Hematopoietic multipotent progenitor cell treated with erythropoietin and hydrocortisone succinate and interleukin-3 and kit ligand, for 4 days (in vitro differentiated cells): ENCODE measurements at places on chromosomes 5 and 9.

- DNase-seq, result no peak
Observed at GRCh38 chr5:168346417-168346816, 55.0 kb downstream of the WWC1 start.

DNA sequence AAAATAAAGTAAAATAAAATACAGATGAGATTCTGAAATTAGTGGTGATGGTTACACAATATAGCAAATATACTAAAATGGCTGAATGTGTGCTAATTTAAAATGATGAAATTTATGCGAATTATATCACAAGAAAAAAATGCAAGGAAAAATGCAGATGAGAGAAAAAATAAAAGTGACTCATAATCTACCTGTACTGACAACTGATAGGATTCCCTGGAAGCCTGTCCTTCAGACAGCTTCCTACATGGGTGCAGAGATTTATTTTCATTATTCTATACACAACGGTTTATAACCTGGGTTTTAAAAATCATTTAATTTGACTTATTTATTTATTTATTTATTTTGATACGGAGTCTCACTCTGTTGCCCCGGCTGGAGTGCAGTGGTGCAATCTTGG lies 5.8 kb upstream of the NCS1 start:
- no peak for DNase-seq

DNA sequence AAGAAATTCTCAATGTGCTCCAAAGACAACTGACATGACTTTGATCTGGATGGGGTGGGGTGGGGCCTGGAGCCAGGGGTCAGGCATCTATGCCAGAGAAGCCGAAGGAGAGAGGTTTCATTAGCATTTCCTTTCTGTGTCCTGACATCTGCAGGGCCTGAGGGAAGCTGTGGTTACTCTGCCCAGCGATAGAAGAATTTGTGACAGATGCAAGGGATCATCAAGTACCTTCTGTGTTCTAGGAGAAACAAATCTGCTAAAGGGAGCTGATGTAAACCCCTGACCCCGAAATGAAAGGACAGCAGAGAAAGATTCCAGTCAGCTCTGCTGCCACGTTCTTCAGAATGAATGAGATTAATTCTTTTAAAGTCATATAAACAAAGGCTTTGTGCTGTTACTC lies 335.7 kb downstream of the PRELID2 start:
- no peak for DNase-seq

DNA sequence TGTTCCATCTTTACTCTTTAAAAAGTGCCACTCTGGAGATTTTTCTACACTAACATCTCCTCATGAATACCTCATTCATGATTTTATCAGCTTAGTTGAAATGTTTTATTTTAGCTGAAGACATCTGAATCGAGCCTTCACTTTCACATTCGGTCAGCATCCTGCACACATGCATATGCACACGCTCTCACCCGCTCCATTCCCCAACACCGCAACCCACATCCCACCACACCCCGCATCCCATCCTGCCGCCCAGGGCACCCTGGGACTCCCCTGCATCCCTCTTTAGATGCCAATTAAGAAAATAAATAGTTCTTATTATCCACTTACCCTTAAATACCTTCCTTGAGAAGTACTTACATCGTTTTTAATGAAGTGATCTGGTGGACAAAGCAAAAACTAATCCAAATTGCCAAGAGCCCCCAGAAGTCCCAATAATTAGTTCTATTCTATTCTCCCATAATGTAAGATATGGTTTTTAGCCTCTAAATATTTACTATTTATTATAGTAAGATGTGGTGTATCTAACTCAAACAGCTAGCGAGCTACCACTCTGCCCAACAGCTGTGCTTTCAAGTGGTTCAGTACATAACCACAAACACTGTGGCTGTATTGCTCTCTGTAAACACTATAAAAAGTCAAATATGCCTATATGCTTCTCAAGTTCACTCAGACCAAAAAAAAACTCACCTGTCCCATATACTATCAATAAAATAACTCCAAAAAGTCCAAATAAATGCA lies 38.2 kb downstream of the GZMK start:
- DNase-seq, result no peak

- DNase-seq, result peak; percentile 40
Observed at GRCh38 chr5:95029569-95030366, 255.1 kb downstream of the MCTP1 start.

- no peak for DNase-seq
Observed at GRCh38 chr5:101024299-101024698, 121.2 kb upstream of the ST8SIA4 start.

GRCh38 chr5:83844449-83845068 lies 123.9 kb upstream of the HAPLN1 start:
- DNase-seq, result peak; percentile 31
